ENCODE measurements at places on chromosomes 2 and 18. TPM values are rescaled to one million over a fixed set of nuclear protein-coding genes. Genes with fewer than 3 reads are reported as not detected.

The HOXD11 gene
- not detected for total RNA-seq

The GALNT14 gene
- total RNA-seq, result not detected

The VAMP8 gene
- 2.2 TPM for total RNA-seq

The SDC1 gene
- total RNA-seq, result 0.36 TPM

The CYP1B1 gene
- 64.0 TPM for total RNA-seq

The ESPNL gene
- 0.16 TPM for total RNA-seq

The FBLN7 gene
- total RNA-seq, result 10.8 TPM

The TRIP12 gene
- total RNA-seq, result 143 TPM

The NPHP1 gene
- 3.2 TPM for total RNA-seq

The COL3A1 gene
- 10,579 TPM for total RNA-seq

The THSD7B gene
- total RNA-seq, result not detected

The ACTR1B gene
- 51.2 TPM for total RNA-seq

The SP9 gene
- not detected for total RNA-seq

The FAP gene
- total RNA-seq, result 12.8 TPM

The SRD5A2 gene
- total RNA-seq, result not detected

The SLC9A2 gene
- not detected for total RNA-seq

The DTYMK gene
- total RNA-seq, result 31.6 TPM

The LINC00305 gene
- not detected for total RNA-seq

The NAT8 gene
- total RNA-seq, result not detected

The TUBA3D gene
- not detected for total RNA-seq

The TRIM43 gene
- not detected for total RNA-seq

The KRTCAP3 gene
- not detected for total RNA-seq

The PTPRN gene
- total RNA-seq, result 1.9 TPM

The CLEC4F gene
- not detected for total RNA-seq

The RAB11FIP5 gene
- 40.7 TPM for total RNA-seq

The COL4A3 gene
- total RNA-seq, result 3.1 TPM

The SCYGR6 gene
- total RNA-seq, result not detected

The MC5R gene
- total RNA-seq, result not detected

The LYPD6B gene
- not detected for total RNA-seq

The METTL8 gene
- 23.7 TPM for total RNA-seq

The BOLL gene
- total RNA-seq, result not detected

The SMC6 gene
- total RNA-seq, result 10.5 TPM

The XPO1 gene
- total RNA-seq, result 70.3 TPM

The ANXA4 gene
- 38.7 TPM for total RNA-seq

The C18orf54 gene
- total RNA-seq, result 1.3 TPM

The LRP2 gene
- not detected for total RNA-seq

The SIX3 gene
- total RNA-seq, result not detected

The IL1F10 gene
- total RNA-seq, result not detected

The B4GALT6 gene
- 2.0 TPM for total RNA-seq
